Brain microvascular endothelial cell (primary cell): ENCODE measurements at places on chromosomes 12 and 14.

- DNase-seq = no peak
Measured at GRCh38 chr12:15988983-15989755, 78.0 kb downstream of the DERA start.

DNA sequence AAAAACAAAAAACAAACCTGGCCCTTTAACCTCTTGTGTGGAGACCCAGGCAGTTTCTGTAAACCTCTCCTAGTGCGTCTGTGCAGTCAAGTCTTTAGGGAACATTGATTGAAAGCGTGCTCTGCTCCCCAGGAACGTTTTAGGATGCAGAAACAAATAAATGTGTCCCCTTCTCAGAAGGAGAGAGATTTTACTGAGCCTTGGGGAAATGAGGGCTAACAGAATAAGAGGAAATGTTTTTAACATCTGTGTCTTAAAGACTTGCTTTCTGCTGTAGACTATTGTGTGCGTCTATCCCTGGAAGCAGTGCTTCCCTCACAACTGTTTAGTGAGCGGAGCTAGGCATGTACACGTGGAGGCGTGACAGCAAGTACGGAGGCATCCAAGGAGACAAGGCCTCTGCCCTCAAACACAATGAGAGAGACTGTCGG is 54.3 kb downstream of the TECPR2 start:
- no peak for DNase-seq

GRCh38 chr12:27424631-27425230 is 21.8 kb upstream of the SMCO2 start:
- DNase-seq = peak; percentile 47

GRCh38 chr12:24901576-24902461 is 47.1 kb downstream of the BCAT1 start:
- peak; percentile 46 for DNase-seq

- no peak for DNase-seq
Measured at GRCh38 chr12:114314974-114315720, 90.8 kb downstream of the TBX5 start.

GRCh38 chr12:92735131-92735721 is 32.4 kb downstream of the PLEKHG7 start:
- peak; percentile 78 for DNase-seq

GRCh38 chr12:51075390-51075789 is 8.0 kb downstream of the CSRNP2 start:
- no peak for DNase-seq

GRCh38 chr12:62737188-62737587 is 197.8 kb downstream of the PPM1H start:
- DNase-seq = no peak

DNA sequence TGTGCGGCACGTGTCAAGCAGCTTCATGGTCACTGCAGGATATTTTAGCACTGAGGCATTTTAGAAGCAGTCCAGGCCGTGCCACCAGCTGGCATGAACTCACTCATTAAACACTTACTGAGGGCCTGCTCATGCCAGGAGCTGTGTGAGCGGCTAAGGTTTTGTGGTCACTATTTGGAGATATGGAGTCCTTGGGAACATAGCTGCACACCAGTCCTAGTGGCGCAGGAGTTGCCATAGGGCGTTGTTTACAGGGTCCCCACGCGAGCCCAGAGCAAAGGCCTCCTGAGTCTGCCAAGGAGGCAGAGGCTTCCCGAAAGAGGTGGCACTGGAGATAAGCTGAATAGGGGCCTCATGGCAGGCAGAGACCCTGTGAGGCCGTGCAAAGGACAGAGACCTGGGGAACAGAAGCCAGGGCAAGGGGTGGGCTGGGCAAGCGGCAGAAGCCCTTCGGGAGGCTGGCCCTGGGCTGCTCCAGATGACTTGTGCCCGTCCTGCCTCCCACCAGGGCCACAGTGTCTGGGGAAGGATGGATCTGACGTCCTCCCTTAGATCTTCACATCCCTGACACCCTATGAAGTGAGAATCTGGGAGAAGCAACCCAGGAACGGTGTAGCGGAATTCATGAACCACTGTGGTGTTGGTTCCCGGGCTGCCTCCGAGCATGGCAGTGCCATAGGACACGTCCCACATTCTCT is 38.9 kb downstream of the SFSWAP start:
- DNase-seq = no peak

- DNase-seq = peak; percentile 20
Measured at GRCh38 chr12:55816881-55817344, 611 bp downstream of the SARNP start.

- no peak for DNase-seq
Measured at GRCh38 chr12:106736051-106736957, 38.2 kb upstream of the RIC8B start.

DNA sequence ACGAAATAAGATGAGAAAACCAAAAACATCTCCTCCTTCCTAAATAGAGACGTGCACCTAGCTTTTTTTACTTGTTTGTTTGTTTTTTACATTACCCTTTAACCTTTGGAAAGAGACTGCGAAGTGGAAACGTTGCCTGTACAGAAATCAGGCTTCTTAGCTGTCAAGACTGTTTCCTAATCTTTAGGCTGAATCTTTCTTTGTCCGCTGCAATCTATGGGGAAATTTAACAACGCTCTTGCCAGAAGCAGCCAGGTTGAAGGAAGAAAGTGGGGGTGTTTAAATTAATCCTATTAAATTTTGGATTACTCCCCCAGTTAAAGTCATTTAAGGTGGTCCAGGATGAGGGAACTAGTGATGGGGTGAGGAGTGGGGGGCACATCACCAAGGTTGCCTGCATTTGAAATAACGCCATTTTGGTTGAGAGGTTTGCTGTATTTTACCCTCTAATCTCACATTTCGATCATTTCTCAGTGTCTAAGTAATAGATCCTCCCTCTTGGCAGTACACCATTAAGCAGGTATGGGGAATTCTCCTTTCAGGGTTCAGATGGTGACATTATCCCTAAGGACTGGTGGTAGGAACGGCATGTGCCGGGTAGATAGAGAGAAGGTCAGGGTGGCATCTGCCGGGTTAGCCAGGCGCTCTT is 2.6 kb downstream of the FLRT2 start:
- DNase-seq = no peak

GRCh38 chr12:12442548-12443071 is 85.7 kb downstream of the BORCS5 start:
- peak; percentile 62 for DNase-seq

GRCh38 chr12:71636704-71637115 is 26.9 kb downstream of the ZFC3H1 start:
- peak; percentile 35 for DNase-seq

- peak; percentile 72 for DNase-seq
Measured at GRCh38 chr14:70707138-70708038, 65.7 kb downstream of the TTC9 start.

DNA sequence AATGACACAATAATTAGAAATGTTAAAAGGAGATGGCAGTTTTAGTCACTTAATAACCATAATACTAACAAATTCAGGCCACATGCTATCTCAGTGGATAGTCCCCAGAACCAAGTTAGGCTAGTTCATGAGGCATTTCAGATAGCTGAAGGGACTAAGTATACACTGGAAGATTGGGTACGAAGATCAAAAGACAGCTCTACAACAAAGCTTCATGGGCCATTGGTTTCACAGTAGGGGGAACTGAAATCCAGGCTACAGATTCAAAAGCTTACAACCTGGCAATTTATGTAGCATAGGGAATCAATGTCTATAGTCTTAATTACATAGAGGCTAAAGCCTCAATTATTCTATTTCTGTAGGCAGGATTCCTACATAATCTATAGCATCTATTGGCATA is 343.0 kb downstream of the RGS6 start:
- DNase-seq = no peak

- no peak for DNase-seq
Measured at GRCh38 chr14:33009673-33010072, 71.0 kb downstream of the NPAS3 start.

DNA sequence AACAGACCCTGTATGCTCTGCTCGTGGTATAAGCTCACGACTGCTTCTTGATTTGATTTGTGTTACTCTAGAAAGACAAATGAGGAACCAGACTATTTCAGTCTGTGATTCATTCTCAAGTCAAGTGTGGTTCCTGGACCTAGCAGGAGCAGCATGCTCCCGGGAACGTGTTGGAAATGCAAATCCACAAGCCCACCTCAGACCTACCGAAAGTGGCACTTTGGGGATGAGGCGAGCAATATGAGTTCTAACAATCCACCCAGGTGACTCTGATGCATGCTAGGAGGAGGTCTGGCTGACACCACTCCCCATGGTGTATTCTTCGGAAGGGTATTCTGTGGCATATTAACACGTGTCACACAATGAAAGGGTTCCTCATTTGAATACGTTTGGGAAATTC is 59.5 kb upstream of the TMX1 start:
- no peak for DNase-seq

DNA sequence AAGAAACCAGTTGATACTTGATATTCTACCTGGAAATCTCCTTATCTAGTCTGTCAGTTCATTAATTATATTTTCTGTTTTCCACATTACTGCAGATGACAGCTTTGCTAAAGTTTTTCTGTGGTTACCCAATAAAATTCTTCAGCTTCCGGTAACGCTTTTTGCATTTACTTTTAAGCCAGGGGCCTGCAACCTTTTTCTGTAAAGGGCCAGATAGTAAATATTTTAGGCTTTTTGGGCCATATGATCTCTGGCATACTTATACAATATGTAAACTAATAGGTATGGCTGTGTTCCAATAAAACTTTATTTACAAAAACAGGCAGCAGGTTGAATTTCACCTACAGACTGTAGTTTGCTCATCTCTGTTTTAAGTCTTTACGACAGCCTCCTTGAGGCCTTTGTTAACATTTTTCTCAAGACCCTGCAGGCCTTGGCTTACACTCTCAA is 48.3 kb downstream of the SPATS2 start:
- DNase-seq = no peak

DNA sequence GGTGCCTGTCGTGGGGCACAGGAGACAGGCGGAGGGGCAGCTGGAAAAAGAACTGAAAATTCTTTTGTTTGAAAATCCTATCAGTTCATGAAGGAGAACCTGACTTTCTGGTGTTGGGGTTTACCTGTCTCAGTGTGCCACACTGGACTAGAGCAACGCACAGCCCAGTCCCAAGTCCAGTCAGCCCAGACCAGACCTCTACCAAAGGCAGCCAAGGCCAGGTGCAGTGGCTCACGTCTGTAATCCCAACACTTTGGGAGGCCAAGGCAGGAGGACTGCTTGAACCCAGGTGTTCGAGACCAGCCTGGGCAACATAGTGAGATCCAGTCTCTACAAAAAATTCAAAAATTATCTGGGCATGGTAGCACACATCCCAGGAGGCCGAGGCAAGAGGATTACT is 4.6 kb downstream of the CCDC85C start:
- no peak for DNase-seq

GRCh38 chr12:10243818-10244520 is 31.3 kb downstream of the GABARAPL1 start:
- no peak for DNase-seq
